Activated naive CD4-positive, alpha-beta T cell treated with anti-CD3 and anti-CD28 coated beads, Interleukin-2, amount 50 U/mL, for 72 hours (primary cell): ENCODE measurements at places on chromosomes 16 and 17.

- DNase-seq = no peak
These were observed 8.7 kb downstream of the CACNG5 start for GRCh38 chr17:66843627-66844026.

- DNase-seq = no peak
These were observed 4.5 kb upstream of the SLC5A11 start for GRCh38 chr16:24841291-24841690.

DNA sequence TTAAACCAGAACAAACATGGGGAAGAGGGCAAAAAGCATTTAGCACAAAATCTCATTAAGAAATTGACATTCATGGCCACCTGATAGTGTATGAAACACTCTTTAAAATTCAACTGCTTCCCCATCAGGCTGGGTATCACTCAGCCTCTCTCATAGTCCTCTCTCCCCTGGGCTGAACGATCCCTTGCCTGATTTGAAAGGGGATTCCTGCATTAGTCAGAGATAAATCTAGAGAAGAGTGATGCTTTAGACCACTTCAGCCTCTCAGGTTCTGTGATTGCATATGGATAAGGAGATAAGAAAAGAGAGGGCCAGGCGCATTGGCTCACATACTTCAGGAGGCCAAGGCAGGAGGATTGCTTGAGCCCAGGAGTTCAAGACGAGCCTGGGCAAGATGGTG lies 280.0 kb downstream of the SOX9 start:
- DNase-seq = no peak

DNA sequence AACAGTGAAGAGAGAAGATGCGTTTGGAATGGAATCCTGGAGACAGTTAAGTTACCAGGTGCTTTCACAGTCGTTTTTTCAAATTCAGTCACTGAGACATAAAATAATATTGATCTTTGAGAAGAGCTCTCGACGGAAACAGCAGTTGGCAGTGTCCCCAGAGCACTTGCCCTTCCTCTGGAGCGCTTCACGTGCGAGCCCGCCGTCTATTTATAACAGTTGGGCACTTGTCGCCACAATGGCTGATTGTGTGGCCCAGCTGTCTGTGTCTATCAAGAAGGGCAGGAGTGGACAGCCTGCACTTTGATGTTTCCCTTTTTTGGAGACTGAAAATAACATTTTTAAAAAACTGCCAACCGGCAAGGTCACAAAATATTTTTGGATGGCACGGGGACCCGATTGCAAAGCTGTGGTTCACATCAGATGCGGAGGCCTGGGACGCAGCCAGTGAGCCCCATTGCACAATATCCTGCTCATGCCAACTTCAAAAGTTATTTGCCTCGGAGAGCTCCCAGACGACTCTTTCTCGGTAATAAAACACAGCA lies 62.9 kb downstream of the ADCY9 start:
- no peak for DNase-seq

DNA sequence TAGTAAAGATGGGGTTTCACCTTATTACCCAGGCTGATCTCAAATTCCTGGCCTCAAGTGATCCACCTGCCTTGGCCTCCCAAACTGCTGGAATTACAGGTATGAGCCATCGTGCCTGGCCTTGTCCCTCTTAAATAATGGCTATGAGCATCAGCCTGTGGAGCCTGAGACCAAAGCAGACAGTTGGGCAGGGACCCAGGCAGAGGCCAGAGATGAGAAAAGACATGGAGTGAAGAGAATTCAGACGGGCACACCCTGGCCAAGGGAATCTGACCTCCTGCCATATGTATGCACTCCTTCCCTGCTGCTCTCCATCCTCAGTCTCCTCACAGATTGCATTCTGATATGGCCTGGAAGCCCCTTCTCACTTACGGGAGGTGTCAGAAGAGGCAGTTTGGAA lies 98.4 kb upstream of the DNAH9 start:
- no peak for DNase-seq

DNA sequence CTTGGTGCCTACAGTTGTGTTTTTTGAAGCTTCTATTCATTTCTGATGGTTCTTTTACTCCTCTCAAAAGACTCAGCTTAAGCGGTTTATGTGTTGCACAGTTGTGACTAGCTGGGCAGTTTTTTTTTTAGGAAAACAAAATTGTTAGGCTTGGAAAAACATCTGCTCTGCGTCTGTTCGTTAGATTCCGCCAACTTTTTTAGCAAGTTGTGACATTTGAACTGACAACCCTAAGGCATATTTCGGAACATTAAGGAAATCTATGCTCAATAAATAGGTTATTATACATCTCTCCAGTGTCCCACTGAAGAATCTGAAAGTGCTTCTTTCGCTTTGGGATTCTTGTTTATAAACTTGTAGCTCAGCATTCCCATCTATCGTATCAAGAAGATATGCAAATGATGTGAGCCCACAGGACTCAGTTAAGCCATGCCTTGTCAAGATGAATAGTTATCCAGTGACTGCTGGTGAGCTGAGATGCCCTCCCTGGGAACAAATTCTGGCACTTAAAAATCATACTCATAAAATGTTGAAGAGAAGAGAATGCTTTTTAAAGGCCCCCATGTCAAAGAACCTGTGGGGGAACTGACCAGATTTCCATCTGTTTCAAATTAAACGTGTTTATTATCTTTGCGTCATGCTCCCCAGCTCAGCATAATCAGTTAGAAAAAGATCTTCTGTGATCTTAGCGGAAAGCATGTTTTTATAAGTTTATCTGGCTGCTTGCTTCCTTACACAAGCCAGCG lies 109.0 kb upstream of the FAM20A start:
- no peak for DNase-seq

DNA sequence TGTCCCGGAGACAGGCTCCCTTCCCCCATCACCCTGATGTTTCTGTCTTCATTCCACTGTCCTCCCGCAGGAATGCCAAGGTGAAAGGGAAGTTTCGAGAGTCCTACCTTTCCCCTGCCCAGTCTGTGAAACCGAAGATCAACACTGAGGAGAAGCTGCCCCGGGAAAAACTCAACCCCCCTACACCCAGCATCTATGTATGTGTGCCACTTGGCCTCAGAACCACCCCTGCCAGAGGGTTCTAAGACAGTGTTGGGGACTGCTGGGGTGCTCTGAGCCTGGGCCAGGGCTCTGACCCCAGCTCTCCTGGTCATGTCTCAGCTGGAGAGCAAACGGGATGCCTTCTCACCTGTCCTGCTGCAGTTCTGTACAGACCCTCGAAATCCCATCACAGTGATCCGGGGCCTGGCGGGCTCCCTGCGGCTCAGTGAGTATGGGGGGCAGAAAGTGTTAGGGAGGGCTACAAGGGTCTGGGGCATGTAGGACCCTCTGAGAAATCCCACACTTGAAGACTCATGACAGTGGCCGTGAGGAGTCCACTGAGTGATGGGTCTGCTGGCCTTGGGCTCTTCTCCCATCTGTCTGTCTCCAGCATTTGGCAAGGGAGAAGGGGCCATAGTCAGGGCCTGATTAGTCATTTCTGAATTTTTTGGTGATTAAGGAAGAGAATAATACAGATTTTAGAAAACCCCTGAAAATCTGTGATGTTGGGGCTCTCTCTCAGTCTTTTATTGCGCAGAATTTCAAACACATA lies 4.9 kb upstream of the TMEM88 start:
- DNase-seq = no peak

DNA sequence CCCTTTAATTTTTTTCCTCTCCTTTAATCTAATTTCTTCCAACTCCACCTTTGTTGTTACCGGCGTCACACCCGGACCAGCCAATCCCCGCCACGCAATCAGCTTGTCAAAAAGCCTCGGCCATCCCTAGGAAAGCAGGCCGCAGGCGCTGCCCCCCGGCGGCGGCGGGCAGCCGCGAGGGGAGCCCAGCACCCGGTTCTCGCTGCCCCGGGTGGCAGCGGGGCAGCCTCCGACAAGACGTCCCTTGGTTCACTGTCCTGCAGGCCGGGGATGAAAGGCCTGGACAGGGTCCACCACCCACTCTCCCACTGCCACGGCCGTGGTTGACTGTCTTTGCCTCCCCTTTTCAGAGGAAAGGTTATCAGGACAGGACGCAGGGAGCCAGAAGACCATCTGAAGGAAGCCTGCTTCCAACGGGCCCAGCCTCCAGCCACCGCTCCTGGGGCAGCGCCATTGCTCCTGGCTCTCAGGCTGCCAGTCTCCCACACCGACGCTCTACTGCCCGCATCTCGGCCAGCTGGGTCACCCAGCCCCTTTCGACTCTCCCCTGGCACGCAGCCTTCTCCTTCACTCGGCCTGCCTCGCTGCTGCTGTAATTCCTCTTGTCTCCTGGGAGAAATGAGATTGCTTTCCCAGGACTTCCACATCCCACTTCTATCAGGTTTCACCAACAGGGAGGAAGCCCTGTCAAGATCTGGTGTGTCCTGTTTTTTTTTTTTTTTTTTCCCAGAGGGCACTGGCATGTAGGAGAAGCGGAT lies 2.8 kb upstream of the UBTF start:
- peak; percentile 54 for DNase-seq

DNA sequence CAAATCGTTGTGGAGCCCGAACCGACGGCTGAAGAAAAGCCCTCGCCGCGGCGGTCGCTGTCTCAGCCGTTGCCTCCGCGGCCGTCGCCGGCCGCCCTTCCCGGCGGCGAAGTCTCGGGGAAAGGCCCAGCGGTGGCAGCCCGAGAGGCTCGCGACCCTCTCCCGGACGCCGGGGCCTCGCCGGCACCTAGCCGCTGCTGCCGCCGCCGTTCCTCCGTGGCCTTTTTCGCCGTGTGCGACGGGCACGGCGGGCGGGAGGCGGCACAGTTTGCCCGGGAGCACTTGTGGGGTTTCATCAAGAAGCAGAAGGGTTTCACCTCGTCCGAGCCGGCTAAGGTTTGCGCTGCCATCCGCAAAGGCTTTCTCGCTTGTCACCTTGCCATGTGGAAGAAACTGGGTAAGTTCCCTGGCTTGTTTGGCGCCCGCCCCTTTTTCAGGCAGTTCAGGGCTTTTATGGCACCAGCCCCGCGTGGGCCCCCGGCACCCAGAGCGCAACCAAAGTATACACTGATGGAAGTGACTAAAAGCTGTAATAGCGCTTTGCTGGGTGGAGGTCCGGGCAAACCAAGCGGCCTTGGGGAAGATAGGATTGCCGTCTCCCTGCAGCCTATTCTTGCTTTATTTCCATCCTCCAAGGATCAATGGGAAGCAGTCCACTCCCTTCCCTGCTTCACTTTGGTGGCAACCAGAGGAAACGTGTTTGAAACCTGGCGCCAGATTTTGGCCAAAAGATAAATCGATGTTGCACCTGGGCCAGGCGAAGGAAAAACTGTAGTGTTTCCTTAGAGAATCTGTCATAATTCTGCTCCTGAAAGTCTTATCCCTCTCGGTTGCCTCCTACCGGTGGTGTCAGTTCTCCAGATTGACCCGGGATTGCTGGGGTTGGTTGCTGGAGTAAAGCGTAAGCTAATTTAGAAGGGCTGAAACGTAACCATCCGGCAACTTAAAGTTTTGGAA lies 775 bp downstream of the PPM1D start:
- DNase-seq = peak; percentile 67

DNA sequence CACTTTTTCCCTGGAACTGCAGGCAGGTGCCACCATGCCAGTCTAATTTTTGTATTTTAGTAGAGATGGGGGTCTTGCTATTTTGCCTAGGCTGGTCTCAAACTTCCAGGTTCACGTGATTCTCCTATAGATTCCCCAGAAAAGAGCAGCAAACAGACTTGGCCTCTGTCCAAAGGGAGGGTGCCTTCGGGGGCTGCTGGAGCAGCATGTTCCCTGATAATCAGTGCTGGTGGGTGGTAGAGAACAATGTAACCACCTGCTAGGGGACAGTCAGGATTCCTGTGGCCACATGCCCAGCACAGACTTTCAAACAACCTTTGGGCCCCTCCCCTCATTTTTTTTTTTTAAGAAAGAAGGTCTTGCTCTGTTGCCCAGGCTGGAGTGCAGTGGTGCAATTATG lies 14.2 kb upstream of the CCNF start:
- no peak for DNase-seq

- DNase-seq = no peak
These were observed 200.6 kb downstream of the CPPED1 start for GRCh38 chr16:12602811-12603698.

DNA sequence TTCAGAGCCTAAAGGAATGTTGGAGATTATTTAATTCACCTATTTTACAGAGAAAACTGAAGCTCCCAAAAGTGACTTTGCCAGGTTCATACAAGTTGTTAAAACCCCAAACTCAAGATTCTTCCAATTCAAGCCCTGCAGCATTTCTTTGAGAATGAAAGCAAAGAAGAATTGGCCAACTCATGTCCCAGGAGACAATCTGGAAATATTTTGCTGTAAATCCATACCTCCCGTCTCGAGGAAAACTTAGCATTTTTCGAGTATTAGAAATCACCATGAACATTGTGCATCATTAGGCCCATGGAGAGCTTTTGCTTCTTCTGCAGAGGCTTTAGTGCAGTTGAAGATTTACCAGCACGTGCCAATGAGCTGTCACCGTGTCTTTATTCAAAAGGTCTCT lies 176.4 kb upstream of the KCNJ16 start:
- DNase-seq = no peak

GRCh38 chr16:67541391-67542263 lies 13.0 kb downstream of the RIPOR1 start:
- no peak for DNase-seq

DNA sequence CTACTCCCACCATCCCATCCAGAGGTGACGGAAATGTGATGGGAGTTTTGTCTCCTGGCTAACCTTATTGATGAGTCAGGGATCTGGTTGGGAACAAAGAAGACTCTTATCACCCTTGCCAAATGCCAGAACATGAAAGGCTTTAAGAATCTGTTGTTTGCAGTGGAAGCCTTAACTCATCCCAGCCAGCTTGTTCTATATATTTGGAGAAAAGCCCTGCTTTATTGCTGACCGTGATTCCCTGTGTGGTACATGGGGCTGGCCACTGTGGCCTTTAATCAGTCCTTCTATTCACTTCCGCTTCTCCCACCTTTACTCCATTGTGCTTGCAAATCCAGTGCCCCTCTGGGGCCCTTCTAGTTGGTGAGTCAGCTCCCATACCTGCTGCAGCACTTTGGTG lies 156.6 kb downstream of the PHKB start:
- DNase-seq = no peak

DNA sequence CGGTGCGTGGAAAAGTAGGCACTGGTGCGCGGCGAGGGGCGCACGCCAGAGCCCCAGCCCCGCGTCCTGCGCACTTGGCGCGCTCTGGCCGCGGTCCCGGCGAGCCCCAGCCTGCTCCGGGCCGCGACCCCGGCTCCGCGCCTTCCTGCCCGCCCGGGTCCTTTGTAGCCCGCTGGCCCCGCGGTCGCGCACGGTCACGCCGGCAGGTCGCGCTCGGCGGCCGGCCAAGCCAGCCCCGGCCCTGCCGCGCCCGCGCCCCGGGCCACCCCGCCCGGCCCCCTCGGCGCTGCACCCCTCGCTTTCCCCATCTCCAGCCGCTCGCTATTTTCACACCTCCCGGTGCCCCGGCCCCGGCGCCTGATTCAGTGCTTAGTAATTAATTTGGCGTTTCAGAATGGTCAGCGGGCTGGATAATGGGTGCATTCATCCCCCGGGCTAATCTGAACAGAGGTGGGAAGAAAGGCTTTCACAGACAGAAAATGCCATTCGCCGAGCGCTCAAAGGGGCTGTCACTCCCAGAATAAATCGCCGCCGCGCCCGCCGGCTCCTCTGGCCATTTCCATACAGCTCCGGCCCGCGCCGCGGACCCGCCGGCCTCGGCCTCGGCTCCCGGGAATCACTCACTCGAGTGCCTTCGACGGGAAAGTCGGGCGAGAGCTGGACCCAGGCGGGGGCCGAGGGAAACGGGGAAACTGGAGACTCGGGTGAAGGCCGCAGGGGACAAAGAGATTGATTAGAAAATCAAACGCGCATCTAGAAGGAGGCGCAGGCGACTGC lies 17.8 kb upstream of the NTN1 start:
- DNase-seq = no peak

- DNase-seq = no peak
These were observed 1.0 kb upstream of the ETV4 start for GRCh38 chr17:43547189-43547550.

- DNase-seq = no peak
These were observed 143.0 kb downstream of the GAS7 start for GRCh38 chr17:10055262-10055975.
